ENCODE measurements at places on chromosomes 16 and 17.
A peak's percentile ranks its signal among the peaks of the same experiment; 100 is the strongest.

DNA sequence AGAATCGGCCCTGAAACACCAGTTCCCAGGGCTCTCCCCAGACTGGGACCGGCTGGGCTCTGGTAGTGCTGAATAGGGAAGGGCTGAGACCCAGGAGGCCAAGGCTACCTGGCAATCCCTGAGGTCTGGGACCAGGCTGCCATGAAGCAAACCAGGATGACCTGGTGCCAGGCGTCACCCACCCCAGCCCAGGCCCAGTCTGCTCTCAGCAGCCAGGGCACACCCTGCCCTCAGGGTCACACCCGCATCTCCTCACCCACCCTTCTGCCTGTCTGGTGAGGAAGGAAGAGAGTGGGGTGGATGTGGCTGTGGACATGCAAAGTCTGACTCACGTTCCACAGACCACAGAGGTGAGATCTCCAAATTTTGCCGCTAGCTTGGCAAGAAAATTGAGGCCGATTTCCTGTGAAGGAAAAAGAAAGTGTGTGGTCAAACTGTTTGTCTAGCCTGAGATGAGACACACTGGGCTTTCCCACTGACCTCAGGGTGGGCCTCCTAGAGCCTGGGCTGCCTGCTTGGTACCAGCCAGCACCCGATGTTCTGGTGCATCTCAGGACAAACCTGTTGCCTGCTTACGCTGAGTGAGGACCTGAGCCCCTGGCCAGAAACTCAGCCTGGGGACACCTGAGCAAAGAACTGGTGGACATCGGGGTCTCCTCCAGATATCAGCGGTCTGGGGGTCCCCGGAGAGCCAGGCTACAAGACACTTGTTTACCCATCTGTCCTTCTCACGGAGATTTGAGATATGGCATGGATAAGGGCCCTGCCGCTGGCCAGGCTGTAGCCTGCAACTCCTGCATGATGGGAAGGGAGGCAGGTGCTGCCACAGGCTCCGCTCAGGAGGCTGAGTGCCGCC lies 6.3 kb upstream of the RAB37 start:
- DNase-seq = no peak

DNA sequence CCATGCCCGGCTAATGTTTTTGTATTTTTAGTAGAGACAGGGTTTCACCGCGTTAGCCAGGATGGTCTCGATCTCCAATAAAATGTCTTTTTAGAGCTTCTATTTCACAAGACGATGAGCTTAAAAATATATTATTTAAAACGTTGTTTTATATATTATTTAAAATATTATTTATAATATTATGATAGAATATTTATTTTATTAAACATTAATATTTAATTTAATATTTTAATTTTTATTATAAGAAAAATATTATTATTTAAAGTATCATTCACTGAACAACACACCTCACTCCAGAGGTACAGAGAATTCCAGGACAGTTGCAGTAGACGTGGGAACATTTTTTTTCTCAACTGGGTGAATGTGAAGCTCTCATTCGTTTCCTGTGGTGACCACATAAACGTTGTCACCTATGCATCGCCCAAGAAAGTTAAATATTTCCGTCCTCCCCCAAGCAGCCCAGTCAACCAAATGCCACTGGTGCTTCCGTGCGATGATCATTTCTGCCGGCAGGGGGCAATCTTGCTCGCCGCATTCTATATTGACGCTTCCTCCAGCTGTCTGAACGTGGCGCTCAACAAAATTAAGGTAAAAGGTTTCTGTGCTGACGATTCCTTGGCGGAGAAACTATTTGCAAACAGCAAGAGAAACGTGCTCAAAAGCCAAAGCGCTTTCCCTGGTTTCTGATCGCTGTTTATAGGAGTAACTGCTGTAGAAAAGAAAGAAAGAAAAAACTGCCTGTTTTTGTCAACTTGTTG lies 41.7 kb upstream of the PRSS54 start:
- peak; percentile 42 for DNase-seq

DNA sequence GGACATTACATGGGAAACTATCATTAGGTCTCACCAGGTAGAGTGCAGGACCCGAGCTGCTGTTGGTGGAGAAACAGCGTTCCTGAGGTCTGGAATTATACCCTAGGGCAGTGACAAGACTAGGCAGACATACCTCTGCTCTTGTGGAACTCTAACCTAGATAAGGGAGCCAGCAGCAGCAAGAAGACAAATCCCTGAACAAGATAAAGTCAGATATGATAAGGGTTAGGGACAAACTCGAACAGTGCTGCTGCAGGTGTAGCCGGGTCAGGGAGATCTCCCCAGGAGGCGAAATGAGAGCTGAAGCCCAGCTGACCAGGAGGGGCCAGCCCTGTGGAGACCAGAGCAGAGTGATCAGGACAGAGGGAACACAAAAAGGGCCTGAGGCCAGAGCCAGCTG lies 34.7 kb downstream of the ARSG start:
- no peak for DNase-seq

- no peak for DNase-seq
These were observed 58.9 kb downstream of the CDH11 start for GRCh38 chr16:65062736-65063583.

- DNase-seq = no peak
These were observed 56.3 kb downstream of the ABCC6 start for GRCh38 chr16:16166949-16167348.

DNA sequence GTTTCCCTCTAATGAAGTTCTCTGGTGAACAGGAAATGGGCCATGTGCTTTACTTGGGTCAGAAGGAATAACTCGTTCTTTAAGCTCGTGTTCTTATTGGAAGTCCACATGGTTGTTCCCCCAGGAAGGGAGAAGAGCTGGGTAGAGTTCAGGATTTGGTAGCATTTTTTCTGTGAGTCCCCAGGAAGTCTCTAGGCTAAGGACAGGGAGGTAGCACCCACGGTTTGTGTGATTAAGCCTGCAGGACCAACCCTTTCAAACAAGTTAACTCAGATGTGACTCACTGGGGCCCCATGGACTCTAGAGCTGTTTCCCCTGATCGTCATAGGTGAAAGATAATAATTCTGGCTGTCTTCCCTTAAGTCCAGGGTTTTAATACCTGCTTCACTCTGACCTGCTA lies 16.4 kb downstream of the SAP30BP start:
- DNase-seq = no peak

DNA sequence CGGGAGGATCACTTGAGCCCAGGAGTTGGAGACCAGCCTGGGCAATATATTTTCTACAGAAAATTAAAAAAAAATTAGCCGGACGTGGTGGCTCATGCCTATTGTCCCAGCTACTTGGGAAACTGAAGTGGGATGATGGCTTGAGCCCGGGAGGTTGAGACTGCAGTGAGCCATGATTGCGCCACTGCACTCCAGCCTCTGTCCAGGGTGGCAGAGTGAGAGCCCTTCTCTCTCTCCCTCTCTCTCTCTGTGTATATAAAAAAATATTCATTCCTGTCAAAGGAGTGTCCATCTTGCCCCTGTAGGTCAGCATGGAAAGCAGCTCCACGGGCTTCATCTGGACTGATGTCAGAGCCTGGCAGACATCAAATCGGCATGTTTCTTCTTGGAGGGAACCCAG lies 31.2 kb downstream of the MGAT5B start:
- no peak for DNase-seq

- DNase-seq = no peak
These were observed 5.5 kb upstream of the ERAL1 start for GRCh38 chr17:28849281-28849680.

- DNase-seq = no peak
These were observed 263.1 kb downstream of the PHKB start for GRCh38 chr16:47724115-47724785.

GRCh38 chr16:85172455-85173145 lies 60.3 kb upstream of the CIBAR2 start:
- peak; percentile 85 for DNase-seq

DNA sequence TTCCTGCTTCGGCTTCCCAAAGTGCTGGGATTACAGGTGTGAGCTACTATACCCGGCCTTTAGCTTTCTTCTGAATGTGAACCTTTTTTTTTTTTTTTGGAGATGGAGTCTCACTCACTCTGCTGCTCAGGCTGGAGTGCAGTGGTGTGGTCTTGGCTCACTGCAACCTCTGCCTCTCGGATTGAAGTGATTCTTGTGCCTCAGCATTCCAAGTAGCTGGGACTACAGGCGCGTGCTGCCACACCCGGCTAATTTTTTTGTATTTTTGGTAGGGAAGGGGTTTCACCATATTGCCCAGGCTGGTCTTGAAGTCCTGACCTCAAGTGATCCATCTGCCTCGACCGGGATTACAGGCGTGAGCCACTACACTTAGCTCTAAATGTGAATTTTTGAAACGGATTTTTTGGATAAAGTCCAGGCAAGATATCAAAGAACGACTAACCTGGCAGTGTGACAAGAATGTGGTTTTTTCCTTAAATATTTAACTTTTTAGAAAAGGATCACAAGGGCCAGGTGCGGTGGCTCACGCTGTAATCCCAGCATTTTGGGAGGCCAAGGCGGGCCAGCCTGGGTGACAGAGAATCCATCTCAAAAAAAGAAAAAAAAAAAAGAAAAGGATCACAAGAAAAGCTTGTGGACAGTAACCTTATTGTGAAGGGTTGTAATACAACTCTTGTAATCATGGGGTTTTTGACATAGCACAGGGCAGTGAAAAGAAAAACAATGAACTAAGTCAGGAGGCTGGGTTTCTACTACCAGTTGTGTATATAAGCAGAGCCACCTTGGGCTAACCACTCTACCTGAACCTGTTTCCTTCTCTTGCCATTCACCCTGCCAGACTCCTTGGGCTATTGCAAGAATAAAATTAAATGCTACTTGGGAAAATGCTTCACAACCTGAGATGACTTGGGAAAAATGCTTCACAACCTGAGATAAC lies 6.2 kb downstream of the BRCA1 start:
- DNase-seq = no peak

- DNase-seq = no peak
These were observed 4.8 kb downstream of the PRSS53 start for GRCh38 chr16:31083981-31084380.

DNA sequence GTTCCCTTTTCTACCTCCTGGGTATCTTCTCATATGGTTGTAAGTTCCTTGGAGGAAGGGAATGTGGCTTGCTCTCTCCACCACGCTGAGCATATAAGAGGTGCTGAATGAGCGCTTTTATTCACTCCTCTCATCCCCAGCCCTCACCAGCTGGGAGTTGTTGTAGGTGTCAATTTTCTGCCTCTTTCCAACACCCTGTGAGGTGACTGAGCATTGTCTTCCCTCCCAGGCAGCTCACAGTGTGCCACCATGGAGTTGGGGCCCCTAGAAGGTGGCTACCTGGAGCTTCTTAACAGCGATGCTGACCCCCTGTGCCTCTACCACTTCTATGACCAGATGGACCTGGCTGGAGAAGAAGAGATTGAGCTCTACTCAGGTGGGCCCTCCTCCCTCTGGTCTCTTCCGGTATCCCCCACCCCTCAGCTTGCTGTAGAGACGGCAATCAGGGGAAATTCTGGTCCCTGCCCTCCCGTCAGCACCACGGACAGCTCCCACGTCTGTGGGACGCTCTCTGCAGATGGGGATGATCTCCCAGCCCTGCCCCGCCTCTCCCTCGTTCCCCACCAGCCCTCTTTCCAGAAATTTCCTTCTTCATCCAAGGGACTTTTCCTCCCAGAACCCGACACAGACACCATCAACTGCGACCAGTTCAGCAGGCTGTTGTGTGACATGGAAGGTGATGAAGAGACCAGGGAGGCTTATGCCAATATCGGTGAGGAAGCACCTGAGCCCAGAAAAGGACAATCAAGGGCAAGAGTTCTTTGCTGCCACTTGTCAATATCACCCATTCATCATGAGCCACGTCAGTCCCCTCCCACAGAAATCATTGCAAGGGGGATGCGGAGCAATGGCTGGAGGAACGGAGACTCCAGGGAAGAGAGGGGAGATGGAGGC lies 18.3 kb downstream of the CIITA start:
- peak; percentile 42 for DNase-seq

- DNase-seq = peak; percentile 95
These were observed 660 bp upstream of the PRRT2 start for GRCh38 chr16:29811170-29811895.

- DNase-seq = no peak
These were observed 90.5 kb upstream of the ZNF750 start for GRCh38 chr17:82930043-82930923.

GRCh38 chr17:69058165-69058564 lies 2.6 kb downstream of the ABCA9 start:
- DNase-seq = no peak

- no peak for DNase-seq
These were observed 56.8 kb downstream of the B9D1 start for GRCh38 chr17:19305761-19306159.

- DNase-seq = no peak
These were observed 3.5 kb downstream of the PLK1 start for GRCh38 chr16:23682181-23682580.

- DNase-seq = no peak
These were observed 7.8 kb downstream of the LGALS3BP start for GRCh38 chr17:78971756-78972506.

DNA sequence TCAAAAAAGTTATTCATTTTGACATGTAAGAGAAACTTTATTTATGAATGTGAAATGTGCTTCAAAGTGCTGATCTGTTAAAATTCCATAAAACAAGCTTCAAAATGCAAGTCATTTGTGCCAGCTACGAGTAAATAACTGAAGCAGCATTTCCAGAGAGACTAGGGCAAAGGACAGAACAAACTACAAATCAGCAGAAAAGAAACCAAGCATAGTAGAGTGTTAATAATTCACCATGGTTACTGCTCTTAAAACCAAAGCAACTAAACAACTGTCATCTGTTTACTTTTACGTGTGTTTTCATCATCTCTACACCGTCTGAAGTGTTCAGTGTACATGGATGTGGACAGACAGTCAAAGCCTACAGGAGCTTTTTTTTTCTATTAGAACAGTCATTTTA lies 1.6 kb upstream of the ASPA start:
- peak; percentile 87 for DNase-seq

DNA sequence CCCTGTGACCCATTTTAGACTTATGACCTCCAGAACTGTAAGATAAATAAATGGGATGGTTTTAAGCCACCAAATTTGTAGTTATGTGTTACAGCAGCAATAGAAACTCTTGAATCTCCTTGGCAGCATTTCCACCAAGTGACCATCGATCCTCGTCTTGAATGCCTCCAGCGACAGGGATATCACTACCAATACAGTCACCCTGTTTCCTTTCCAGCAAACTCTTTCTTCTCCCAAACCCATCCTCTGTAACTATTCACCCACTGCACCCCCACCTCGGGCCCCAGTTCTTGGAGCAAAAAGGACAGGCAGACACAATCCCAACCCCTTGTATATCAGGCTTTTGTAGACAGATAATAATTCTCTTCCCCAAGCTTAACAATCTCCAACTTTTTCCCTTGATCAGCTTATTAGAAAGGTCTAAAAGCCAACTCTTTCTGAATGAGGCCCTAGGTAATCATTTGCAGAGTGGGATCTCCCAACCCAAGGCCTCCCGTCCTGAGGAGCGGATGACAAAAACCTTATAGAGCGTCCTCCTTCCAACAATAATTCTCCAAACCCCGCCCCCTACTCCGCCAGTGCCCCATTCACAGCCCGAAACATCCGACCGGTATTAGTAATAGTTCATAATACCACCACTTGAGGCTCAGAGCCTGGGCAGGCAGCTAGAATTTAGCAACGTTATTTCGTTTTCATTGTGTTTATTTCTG lies 14.7 kb upstream of the PLLP start:
- no peak for DNase-seq

DNA sequence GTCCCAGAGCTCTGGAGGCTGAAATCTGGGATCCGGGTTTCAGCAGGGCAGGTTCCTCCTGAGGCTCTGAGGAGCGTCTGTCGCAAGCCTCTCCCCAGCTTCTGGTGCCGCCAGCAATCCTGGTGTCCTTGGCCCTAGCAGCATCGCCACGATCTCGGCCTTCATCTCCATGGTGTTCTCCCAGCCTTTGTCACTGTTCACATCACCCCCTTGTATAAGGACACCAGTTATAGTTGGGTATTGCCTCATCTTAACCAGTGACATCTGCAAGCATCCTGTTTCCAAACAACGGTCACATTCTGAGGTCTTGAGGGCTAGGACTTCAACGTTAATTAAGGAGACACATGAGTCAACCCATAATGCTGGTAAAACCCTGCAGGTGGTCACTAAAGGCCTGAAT lies 2.8 kb upstream of the PPP1R27 start:
- DNase-seq = no peak
